ENCODE measurements at places on chromosomes 16 and 17. TPM values are rescaled to one million over a fixed set of nuclear protein-coding genes. Genes with fewer than 3 reads are reported as not detected.

- DNase-seq = no peak
These were observed 27.5 kb downstream of the WSB1 start for GRCh38 chr17:27321372-27321771.

GRCh38 chr17:66446419-66446818 is 144.0 kb downstream of the PRKCA start:
- no peak for DNase-seq

- no peak for DNase-seq
These were observed 221.4 kb downstream of the CDH8 start for GRCh38 chr16:61814726-61815347.

GRCh38 chr16:71883849-71884638 is at the start of gene ZNF821:
ZNF821 (minus strand) TSS chr16:71884182; CDS start chr16:71879946, 4,236 bp downstream.
- peak; percentile 80 for DNase-seq

- DNase-seq = no peak
These were observed 23.8 kb upstream of the CRYM start for GRCh38 chr16:21301895-21302291.

GRCh38 chr17:10735251-10735650 is 5.4 kb upstream of the TMEM220 start:
- no peak for DNase-seq

- DNase-seq = no peak
These were observed 33.9 kb upstream of the MLKL start for GRCh38 chr16:74734361-74735161.

DNA sequence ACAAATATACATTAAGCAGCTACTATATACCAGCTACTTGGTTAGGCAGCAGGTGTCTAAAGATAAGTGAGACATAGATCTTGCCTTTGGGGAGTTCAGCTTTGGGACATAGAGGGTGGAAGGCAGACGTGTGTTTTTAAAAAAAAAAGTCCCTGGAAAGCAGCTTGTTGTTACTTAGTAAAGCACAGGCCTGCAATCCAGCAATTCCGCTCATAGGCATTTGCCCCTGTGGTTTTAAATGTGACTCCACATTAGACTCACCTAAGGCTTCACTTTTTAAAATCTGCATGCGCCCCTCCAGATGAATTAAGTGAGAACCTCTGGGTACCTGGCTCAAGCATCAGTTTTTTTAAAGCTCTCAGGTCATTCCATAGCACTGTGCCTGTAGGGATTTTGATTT is 7.2 kb upstream of the MLYCD start:
- DNase-seq = no peak

GRCh38 chr17:46002311-46002972 is 3.4 kb downstream of the STH start:
- DNase-seq = peak; percentile 77

DNA sequence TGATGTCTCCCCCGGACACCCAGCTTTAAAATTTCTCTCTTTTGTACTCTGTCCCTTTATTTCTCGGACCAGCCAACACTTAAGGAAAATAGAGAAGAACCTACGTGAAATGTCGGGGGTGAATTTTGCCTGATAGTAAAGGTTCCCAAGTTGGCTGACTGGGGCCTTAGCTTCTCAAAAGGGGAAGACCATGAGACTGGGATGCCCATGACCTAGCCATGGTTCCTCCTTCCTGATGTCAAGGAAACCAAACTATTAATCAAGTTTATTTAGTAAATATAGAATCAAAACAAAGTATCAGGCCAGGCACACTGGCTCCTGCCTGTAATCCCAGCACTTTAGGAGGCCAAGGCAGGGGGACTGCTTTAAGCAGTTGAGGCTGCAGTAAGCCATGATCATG is 2.4 kb upstream of the EIF1 start:
- DNase-seq = no peak

DNA sequence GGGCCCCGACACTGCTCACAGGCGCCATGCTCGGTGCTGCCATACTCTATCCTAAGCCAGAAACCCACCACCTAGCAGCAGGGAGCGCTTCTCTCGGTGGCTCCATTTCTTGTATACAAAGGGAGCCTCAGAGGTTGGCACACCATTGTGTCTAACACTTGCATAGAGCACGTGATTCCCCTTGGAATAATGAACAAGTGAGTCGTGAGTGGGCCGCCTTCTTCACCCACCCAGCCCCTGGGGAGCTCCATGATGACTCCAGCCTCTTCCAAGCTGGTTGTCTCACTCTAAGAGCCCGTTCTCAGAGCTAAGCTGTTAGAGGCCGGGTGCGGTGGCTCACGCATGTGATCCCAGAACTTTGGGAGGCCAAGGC is 82.3 kb upstream of the ZNF469 start:
- DNase-seq = no peak

DNA sequence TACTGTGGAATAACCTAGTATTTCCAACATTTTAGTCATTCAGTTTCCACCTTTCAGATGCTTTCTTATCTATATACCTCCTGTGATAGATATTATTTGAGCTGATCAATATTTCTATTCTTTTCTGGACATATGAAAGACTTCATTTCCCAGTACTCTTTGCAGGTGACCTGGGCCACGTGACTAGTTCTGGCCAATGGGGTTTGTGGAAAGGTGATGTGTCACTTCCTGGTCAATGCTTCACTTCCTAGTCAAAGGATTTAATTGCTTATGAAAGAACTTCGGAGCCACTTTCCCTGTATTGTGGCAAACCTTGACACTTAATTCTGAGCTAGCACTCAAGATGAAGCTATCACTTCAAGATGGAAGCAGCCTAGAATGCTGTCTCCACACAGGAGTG is 248.9 kb upstream of the FOXF1 start:
- no peak for DNase-seq

- DNase-seq = peak; percentile 82
These were observed 36.2 kb downstream of the RGS9 start for GRCh38 chr17:65173284-65173793.

- DNase-seq = no peak
These were observed 6.3 kb downstream of the CA5A start for GRCh38 chr16:87929986-87930385.

DNA sequence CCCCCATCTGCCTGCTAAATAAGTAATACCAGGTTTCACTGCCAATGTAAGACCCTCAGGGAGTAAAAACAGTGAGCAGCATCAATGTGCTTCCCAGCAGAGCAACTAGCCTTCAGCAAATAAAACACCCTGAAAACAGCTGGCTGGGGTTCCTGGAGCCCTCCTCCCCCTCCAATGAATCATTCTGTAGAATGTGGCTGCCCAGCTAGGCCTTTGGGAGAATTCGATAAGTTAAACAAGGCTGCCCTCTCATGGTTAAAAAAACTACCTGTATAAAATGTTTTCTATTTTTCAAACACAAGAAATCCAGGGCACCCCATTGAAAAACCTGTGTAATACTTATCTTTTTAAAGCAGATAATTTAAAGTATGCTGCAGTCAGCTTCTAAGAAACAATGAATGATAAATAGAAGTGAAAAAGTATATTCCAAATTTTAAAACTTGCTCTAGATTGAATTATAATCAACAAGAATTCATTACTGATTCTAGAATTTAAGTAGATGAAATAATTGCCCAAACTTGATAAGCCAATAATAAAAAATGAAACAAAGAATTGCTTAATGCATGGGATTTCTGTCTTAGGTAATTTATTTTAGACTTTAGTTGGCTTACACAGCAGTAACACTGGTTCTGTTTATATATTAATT is 9.4 kb upstream of the TOM1L1 start:
- DNase-seq = no peak

GRCh38 chr16:48556913-48557351 is 53.0 kb downstream of the N4BP1 start:
- DNase-seq = no peak

- no peak for DNase-seq
These were observed 14.1 kb upstream of the NUDT16L1 start for GRCh38 chr16:4679156-4679849.

DNA sequence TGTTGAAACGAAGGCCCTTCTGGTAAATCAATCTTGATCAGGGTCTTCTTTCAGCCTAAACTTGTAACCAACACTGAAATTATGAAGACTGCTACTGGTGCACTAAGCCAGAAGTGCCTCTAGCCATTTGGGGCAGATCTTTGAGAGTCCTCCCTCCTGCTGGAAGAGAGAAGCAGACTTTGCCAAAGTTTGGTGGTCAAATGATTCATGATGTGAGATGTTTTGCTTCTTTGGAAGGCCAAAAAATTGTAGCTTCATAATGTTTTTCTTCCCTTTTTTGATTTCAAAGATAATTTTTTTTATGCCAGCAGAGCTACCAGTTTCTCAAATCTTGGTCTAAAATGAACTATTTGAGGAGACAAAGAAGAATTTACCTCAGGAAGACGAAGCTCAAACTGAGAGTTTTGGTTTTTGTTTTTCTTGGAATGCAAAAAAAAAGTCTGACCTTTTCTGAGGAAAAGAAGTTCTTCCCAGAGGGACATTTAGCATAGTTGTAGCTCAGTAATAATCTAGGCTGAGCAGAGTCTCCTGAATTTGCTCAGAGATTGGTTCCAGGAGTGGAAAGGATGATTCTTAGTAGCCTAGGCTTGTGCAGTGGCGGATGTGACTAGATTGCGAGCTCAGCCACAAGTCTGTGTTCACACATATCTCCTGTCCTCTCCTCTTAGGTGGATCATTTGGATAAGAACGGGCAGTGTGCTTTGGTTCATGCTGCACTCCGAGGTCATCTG is 50.9 kb downstream of the CYB561 start:
- DNase-seq = no peak

DNA sequence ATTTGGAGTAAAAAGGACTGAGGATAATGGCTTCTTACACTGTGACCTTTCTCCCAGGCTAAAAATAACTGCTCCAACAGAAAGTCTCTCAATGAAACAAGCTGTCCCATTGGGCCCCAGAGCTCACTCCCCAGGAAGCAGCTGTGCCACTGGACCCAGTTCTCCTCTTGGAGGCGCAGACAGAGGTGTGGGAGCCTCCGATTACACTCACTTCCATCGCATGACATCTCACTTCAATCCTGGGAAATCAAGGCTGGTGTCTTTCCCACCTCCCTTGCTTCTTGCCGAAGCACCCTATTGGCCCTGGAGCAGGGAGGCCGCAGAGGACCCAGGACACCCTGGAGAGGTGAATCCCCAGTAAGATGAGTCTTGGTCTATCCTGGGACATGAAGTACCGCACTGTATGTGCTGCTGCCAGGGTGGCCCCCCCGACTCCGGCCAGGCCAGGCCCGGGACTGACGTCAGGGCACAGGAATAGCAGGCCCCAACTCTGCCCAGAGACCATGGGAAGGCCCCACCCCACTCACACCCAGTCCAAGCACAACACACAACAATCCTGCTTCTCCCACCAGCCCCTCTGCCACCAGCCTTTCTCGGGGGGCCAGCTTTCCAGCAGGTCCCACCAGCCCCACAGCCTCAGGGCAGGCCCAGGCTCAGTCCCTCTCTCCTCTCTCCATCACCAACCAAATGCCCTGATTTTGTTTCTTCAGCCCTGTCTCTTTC is 29.5 kb downstream of the SRL start:
- no peak for DNase-seq

GRCh38 chr16:89297156-89297874 is 79.8 kb downstream of the ZNF778 start:
- DNase-seq = no peak

DNA sequence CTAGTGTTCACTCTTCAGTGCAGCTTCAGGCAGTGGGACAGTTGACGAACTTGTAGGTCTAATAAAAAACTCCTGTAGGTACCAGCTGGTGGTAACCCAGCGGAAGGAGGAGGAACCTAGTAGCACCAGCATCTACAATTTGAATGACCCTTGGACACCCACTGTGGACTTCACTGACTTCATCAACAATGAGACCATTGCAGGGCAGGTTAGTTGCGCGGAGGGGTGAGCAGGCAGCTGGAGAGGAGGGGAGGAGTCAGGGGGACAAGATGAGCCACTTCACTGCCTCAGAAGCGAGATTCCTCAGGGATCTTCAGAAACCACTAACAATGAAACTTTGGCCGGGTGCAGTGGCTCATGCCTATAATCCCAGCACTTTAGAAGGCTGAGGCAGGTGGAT is 22.3 kb downstream of the AOC3 start:
- DNase-seq = no peak

DNA sequence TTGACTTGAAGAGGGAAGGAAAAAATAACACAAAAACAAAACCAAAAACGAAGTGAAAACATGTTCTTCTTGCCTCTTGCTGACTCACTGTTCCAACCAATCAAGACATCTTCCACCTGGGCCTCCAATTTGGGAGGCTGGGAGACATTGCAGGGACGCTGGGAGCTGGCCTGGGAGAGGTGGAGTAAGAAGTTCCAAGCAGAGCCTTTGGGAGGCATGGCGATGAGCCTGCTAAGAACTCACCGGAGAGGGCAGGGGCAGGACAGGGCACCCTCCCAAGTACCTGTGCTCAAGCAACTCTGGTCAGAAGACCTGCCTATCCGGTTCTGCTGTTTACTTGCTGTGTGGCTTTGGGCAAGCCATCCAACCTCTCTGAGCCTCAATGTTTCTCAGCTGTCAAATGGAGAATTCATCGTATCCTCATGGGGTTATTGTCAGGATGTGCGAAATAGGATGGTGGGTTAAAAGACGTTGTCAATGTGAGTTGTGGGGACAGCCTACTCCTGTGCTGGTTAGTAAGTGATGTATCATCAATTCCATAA is 856 bp upstream of the GLP2R start:
- no peak for DNase-seq

DNA sequence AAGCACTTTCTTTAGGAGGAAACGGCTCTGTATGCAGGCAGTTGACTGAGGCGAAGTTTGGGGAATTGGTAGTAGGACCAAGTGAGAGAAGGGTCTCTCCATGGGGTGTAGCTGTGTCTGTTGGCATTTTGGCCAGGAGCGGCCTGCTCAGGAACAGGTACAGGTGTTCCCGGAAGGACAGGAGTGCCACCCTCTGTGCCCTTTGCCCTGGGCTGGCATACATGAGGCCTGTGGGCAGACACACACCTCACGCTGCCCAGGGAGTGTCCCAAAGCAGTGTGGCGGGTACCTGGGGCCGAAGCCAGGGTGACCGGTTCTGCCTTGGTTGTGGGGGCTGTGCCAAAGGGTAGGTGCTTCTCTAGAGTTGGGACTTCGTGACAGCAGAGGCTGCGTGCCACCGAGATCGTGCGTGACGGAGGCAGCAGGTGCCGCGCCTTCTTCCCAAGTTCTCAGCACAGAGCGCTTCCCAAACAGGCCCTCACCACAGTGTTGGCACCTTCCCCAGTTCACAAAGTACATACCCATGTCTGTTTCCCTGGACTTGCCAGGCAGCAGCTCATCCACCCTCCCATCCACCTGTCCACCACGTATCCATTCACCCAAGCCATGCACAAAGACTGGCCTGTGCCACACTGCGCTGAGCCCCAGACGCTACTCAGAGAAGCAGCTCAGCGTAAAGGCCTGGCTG is 19.9 kb upstream of the TCF25 start:
- DNase-seq = no peak

- no peak for DNase-seq
These were observed 99.0 kb downstream of the MYO1D start for GRCh38 chr17:32777922-32778321.

TMED6 gene
- polyA plus RNA-seq = not detected

ASPA gene
- polyA plus RNA-seq = not detected

KRTAP2-1 gene
- polyA plus RNA-seq = not detected

TPSD1 gene
- not detected for polyA plus RNA-seq

GALR2 gene
- not detected for polyA plus RNA-seq

ATAD5 gene
- polyA plus RNA-seq = 2.3 TPM

MYH13 gene
- not detected for polyA plus RNA-seq

C17orf50 gene
- not detected for polyA plus RNA-seq

TOP2A gene
- 0.86 TPM for polyA plus RNA-seq

GPR139 gene
- polyA plus RNA-seq = not detected

MARVELD3 gene
- not detected for polyA plus RNA-seq

HAGHL gene
- polyA plus RNA-seq = 10.7 TPM

CIBAR2 gene
- not detected for polyA plus RNA-seq

MILR1 gene
- not detected for polyA plus RNA-seq

FADS6 gene
- not detected for polyA plus RNA-seq
